ENCODE measurements at places on chromosomes 2 and 18.

DNA sequence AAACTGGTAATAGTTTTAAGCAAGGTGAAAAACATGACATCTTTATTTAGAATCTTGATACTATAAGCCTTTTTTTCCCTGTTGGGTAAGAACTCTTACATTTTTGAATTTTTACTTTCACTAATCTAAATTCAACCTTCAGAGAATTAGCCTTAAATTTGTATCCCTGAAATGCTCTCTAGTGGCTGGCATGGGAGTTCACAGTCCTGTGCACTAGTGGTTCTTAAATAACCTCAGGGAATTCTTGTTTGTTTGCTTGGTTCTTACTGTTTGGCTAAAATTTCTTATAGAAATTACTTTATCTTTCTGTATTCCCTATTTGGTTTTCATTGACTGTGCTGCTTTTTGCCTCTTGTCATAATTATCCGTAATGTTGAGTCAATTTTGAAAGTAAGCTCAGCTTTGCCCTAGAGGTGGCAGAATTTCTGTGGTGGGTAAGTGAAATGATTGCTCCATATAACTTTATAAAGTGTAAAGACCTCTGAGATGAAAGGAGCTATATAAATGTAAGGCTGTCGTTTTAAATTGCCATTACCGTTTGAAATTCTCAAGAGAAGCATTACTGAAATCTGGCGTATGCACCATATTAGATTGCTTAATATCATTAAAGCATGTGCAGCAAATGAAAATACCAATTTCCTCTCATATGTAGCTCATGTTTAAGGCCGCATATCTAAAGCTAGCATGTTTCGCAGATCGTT lies 391.3 kb upstream of the FIGN start:
- no peak for DNase-seq

DNA sequence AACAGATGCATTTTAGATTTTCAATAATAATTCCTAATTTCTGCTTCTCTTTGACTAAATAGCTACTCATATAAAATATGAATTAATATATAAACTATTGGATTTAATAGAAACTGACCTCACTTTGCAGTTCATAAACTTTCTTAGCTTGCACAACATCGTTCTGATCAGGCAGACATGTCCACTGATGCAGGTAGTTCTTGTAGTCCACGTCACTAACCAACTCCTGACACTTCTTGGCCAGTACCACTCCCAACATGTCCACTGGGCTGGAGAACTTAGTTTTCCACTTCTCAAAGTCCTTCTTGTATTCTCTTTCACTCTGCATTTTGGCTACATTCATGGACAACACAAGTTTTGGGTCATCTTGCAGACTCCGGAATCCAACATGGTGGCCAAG lies 83.8 kb downstream of the NEB start:
- DNase-seq = no peak

DNA sequence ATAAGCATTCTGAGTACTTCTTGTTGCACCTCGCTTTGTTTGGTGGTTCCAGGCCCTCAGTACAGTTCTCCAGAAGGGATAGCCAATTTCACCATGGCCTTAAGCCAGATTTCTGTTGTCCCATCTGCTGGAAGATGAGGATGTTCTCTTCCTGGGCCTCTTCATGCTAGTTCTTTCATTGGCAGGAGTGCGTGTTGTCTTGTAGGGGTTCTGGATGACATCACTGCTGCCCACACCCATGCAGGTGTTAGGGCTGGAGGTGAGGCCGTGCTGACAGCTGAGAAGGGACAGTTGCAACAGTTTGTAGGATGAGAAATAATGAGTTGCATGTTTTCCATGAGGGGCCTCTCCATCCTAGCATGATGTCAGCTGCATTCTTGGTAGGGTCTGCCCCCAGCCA lies 142.9 kb downstream of the LDLRAD4 start:
- no peak for DNase-seq

- no peak for DNase-seq
These were observed 75.8 kb upstream of the SLC14A2 start for GRCh38 chr18:45539491-45539891.

DNA sequence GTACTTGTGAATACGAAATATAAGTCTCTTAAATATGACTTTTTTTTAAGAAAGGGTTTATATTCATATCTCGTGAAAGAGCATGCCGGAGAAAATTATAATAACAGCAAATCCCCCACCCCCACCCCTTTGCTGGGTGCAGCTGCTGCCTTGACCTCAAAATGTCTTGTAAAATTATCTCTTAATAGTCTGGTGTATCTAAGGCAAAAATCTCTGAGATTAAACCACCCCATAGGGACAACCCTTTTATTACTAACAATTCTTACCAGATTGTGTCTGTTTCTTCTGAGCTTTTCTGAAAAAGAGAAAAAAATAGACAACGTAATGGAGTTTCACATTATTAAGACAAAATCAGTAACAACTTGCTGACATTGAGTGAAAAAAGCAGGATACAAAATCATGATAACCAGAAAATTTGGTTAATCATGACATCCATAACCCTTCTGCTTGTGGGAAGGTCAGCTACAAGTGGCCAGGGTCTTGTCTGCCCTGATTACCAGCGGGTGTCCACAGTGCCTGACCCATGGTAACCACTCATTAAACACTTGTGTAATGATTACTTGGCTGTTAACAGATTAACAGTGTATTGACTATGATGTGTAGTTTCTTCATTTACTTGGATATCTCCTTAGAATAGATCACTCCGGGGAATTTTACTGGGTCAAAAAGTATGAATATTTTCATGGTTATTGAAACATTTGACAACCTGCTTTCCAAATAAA lies 1.5 kb downstream of the STRADB start:
- no peak for DNase-seq

DNA sequence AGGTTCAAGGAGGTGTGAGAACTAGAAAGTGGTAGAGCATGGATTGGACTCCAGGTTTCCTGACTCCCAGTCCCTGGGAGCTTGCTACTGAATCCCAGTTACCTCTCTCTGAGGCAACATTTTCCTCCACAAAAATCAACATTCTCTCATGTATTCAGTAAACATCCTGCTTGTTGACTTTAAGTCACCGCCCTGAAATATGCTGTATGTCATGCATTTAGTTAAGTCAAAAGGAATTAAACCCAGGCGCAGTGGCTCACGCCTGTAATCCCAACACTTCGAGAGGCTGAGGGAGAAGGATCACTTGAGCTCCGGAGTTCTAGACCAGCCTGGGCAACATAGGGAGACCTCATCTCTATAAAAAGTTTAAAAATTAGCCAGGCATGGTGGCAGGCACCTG lies 3.8 kb downstream of the MATN3 start:
- no peak for DNase-seq

- DNase-seq = no peak
These were observed 1.2 kb upstream of the RAB12 start for GRCh38 chr18:8607776-8608742.

GRCh38 chr18:1665079-1665478 lies 760.4 kb downstream of the ADCYAP1 start:
- DNase-seq = no peak

- DNase-seq = no peak
These were observed 150.3 kb upstream of the RASGRP3 start for GRCh38 chr2:33326100-33326499.
